ENCODE measurements at places on chromosomes 7 and 10.
A peak's percentile ranks its signal among the peaks of the same experiment; 100 is the strongest.

DNA sequence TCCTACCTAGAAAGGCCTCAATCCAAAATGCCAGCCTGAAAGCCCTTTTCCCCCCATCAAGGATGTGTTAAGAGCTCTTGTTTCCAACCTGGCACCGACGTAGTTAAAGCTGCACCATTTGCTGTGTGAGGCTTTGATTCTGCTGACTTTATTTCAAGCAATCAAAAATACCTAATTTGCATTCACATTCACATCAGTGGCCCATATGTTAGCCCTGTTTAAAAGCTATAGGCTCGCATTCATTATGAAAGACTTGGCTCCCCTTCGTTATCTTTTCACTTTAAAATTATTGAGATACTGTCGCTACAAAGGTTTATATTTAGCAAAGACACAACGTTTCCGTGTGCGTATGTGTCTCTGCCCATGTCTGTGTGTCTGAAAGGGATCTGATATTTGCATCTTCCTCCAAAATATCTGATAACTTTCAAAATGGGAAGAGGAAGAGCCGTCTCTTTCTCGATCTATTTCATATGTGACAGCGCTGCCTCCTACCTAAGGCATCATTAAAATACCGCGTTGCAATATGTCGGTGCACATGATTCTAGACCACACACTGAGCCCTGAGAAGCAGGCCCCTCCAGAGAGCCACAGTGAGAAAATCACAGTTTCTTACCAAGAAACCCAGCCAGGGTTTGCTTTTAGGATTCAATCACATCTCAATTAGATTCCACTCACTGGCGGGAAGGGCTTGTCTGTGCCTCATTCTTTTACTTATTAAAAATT, 57.1 kb upstream of the ITPRID1 start:
- DNase-seq = no peak

GRCh38 chr10:122617476-122618270, 57.1 kb downstream of the DMBT1 start:
- DNase-seq = no peak

DNA sequence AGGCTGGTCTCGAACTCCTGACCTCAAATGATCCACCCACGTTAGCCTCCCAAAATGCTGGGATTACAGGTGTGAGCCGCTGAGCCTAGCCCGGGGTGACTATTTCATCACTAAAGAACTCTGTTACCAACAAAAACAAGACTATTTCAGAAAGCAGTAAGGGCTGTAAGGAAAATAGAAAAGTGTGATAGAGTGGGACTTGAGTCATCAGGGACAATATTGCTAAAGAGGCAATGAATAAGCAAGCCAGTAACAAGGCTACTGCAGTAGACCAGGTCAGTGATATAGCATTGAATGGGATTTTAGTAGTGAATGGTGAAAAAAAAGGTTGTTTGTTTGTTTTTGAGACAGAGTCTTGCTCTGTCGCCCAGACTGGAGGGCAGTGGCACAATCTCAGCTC, 51.7 kb downstream of the SVOPL start:
- DNase-seq = no peak

- no peak for DNase-seq
These were observed 256.1 kb downstream of the ZMYND11 start for GRCh38 chr10:391305-391704.

GRCh38 chr7:93968911-93969620, 35.1 kb downstream of the BET1 start:
- no peak for DNase-seq

GRCh38 chr10:91162495-91163268, 57.8 kb upstream of the PCGF5 start:
- DNase-seq = peak; percentile 41

DNA sequence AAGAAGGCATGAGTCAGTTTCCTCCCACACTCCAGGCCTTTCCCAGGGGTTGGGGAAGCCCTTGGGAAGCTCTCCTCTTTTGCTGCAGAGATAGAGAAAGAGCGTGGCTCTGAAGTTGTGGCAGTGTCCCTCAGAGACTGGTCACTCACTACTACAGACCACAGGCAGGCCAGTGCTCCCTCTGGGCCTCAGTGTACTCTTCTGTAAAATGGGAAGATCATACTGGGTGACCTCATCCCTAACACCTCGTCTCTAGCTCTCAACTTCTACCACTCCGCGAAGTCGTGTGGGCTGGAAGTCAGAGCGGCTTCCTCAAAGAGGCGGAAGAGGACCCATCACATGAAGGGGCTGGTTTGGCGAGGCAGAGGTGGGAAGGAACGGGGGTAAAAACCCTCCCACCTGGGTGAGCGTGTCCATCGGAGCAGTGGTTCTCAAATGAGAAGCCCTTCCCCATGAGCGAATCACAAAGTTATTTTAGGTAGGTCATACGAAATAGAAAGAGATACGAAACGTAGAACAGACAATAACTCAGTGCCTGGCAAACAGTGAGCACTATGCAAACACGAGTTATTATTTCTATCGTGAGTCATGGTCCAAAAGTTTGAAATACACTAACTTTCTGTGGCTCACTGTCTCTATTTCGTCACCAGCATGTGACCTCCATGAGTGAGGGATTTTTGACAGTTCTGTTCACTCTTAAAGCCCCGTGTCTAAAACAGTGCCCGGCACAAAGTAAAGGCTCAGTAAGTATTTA, 32.7 kb downstream of the PRKAG2 start:
- no peak for DNase-seq

DNA sequence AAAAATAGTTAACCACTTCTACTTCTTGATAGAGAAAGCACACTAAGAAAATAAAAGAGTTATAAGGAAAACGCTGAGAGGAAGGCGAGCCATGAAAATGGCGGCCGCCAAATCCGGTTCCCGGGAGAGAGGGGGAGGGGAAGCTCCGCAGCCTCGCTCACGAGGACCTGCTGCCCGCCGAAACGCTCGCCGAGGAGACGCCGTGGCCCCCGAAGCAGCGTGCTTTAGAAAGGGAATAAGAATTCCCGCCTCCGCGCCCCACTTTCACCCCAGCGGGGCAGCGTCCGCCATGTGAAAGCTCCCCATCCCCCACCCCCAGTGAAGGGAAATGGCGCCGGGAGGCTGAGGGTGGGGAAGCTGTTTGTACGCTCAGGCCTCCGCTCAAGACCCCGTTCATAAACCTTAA, 505 bp downstream of the HNRNPA2B1 start:
- DNase-seq = peak; percentile 62

DNA sequence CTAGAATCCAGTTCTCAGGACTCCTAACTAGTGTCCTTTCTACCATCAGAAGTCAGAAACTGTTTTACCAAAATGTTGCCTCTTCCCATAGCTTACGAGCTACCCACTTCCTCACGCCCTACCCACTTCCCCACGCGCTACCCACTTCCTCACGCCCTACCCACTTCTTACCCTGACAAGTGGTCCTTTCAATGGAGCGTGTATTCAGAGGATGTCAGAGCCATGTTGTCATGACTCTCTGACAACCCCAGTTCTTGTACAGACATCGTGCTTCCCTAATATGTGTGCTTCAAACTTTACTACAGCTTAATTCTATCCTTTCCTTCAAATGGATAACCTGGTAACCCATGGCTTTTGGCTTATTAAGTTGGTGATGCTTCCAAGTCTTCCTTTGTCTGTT, 84.8 kb upstream of the PHF14 start:
- no peak for DNase-seq

- DNase-seq = no peak
These were observed 62.7 kb upstream of the FGL2 start for GRCh38 chr7:77262316-77262715.

GRCh38 chr10:29878492-29878891, 180.9 kb downstream of the JCAD start:
- no peak for DNase-seq

GRCh38 chr7:105589356-105590077, 8.2 kb upstream of the EFCAB10 start:
- peak; percentile 66 for DNase-seq

GRCh38 chr10:71375952-71376351, 20.8 kb upstream of the CDH23 start:
- no peak for DNase-seq

- no peak for DNase-seq
These were observed 41.0 kb upstream of the RAPGEF5 start for GRCh38 chr7:22397981-22398380.

DNA sequence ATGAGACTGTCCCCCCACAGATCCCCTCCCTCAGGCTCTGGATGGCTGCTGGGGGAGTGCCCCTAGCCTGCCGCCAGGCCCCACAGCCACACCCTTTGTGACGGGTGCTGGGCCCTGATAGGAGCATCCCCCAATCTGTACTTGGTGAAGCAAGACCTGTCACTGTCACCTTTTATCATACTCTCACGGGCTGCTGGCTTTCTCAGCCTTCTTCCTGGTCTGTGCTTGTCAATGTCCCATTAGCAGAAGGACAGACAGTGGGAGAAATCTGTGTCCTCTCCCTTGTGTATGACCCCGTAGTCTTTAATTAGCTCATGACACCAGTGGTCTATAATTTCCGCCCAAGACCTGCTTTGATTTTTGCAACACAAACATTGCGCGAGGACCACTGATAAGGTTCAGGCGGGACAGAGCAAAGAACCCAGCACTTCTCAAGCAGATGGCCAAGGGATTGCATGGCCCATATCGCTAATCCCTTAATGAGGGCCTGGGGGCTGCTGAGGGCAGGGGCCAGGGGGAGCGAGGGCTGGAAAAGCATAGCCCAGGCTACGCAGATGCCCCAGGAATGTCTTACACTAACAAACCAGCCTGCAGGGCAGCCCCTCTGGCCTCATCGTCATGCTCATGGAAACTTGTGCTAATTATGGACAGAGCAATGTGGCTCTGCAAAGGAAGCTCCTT, 127.8 kb downstream of the PTPN20 start:
- peak; percentile 6 for DNase-seq

DNA sequence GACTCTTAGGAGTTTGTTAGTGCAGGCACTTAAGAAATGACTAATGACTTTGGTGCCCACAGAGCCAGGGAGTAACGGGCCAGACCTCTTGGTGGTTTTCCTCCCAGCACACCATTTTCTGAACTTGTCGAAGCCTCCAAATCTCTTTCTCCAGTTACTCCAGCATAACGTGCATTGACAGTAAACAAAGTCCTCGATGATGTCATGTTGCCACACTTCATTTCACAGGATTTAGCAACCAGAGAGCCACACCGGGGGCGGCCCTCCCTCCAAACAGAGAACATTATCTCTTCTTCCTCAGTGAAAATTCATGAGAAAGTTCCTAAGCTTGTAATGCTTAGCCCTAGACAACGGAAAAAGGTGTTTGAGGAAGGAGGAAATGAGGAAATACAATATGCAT, 4.0 kb upstream of the SVOPL start:
- no peak for DNase-seq

GRCh38 chr10:114987995-114988394, 50.0 kb downstream of the TRUB1 start:
- no peak for DNase-seq

DNA sequence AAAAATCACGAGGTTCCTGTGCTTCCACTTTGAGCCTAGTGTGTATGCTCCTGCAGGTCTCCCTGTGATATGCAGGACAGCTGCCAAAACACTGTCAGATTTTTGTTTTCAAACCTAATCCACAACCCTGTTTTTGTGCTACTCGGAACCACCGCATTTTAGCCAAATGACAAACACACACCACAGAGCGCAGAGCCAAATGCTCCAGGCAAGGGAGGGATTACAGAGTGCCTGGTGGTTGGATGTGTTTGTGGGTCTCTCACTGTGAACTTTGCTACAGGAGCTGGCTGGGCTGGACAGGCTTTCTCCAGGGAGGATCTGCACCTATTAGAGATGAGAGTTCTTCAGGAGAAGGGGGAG, 5.7 kb upstream of the RBM28 start:
- DNase-seq = no peak

DNA sequence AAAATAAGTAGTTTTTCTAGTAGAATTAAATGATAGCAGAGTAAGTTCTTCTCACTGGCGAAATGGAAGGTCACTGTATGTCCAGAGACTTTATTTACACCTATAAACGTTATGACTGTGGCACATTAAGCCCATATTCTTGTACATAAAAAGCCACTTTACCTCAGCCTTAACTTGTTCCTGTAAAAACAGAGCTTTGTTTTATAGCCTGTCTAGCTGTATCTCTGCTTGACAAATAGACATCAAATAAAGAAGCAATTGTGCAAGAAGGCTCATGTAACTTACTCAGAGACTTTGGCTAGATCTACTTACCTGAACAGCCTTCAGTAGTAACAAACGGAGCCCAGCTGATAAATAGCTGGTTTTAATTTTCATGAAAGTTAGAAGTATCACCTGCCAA, 324.1 kb upstream of the BMPER start:
- no peak for DNase-seq

- no peak for DNase-seq
These were observed 835 bp upstream of the DGKI start for GRCh38 chr7:137847568-137848050.

DNA sequence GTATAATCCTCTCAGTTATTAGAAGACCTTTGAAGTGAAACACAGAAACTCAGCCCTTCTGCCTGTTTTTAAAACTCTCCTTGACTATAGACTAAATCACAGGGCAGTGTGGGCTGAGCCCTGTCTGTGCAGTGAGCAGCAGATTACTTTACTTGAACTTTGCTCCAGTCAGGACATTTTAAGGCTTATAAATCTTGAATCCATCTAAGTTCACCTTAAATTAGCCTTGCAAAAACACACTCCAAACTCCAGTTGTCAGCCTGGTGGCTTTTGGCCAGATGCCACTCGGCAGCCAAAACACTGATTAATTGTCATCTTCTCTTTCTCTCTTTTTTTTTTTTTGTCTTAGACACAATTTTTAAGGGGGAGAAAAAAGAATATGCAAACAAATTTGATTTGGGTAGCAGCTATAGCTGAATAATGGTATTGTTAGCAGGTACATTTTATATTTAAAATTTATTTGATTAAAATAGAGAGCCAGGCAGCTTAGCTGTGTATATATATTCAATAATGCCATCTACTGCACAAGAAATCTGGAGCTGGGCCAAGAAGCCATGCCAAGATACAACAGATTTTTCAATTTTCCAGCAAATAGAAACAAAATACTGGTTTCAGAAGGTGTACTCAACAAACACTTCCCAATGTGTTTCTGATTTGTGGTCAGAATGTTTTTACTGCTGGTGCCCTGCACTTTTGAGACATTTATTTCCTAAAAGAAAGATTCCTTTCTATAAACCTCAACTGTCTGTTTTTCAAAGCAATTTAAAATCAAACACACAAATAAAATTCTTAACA, 247.7 kb downstream of the TFEC start:
- no peak for DNase-seq

Measured in WTC11 (cell line).